Prostate gland (tissue), 2 donors: ENCODE measurements at places on chromosomes 13 and 19. TPM values are rescaled to one million over a fixed set of nuclear protein-coding genes. Genes with fewer than 3 reads are reported as not detected.

Gene ZNF223
- 10.6 TPM for total RNA-seq

Gene C19orf33
- total RNA-seq = 15.5 TPM

GRCh38 chr19:23281663-23282276 lies 31.6 kb upstream of the ZNF724 start:
- no peaks in the 10 kb centered on the region for H3K27me3 ChIP-seq
- no peak overlapping the region for H3K4me3 ChIP-seq
- DNase-seq = no peak
- H3K4me1 ChIP-seq = no peaks in the 10 kb centered on the region
- H3K36me3 ChIP-seq = no peaks in the 10 kb centered on the region
- H3K27ac ChIP-seq = no peak overlapping the region

Gene HSPBP1
- 36.0 TPM for total RNA-seq
